Prostate gland (tissue), 2 donors: ENCODE measurements at places on chromosomes 7 and 10. TPM values are rescaled to one million over a fixed set of nuclear protein-coding genes. Genes with fewer than 3 reads are reported as not detected.

Gene PRF1
- total RNA-seq = 0.32 TPM

DNA sequence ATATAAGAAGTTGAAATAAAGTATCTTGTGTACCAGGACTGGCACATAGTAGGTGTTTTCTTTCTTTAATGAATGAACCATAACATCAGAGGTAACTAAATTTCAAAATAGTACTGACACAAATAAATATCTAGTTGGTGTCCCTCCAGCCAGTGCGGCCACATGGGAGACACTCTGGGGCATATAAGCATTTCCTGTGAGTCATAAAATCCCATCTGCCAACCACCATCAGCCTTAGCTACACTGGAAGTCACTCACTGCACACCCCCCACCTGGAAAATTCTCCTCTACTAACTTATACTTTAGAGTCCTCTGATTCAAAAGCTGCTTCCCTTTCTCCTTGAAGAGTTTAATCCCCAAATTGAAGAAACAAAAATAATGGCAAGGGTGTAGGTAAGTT, 32.5 kb downstream of the DYDC1 start:
- H3K27ac ChIP-seq = no peak overlapping the region
- no peak overlapping the region for H3K4me3 ChIP-seq

DNA sequence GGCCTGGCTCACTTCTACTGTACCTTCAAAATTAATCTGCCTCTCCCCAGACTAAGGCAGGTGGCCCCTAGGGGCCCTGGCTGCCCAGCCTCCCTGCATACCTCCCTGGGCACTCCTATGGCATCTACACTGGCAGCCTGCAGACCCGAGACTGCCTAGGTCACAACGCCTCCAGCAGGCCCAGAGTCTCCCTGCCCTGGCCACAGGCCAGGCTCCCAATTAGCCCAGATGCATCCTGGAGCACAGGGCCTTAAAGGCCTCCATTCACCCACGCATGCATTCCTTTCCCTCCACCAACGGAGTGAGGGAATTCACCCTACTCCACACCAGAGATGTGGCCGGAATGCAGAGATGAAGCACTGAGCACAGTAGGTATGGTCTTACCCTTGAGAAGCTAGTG, 1.9 kb downstream of the CHAT start:
- DNase-seq = no peak
- peaks cover 47% of the 10 kb centered on the region for H3K27me3 ChIP-seq
- H3K36me3 ChIP-seq = no peaks in the 10 kb centered on the region
- no peak overlapping the region for H3K27ac ChIP-seq
- H3K4me3 ChIP-seq = no peak overlapping the region
- no peaks in the 10 kb centered on the region for H3K4me1 ChIP-seq

DNA sequence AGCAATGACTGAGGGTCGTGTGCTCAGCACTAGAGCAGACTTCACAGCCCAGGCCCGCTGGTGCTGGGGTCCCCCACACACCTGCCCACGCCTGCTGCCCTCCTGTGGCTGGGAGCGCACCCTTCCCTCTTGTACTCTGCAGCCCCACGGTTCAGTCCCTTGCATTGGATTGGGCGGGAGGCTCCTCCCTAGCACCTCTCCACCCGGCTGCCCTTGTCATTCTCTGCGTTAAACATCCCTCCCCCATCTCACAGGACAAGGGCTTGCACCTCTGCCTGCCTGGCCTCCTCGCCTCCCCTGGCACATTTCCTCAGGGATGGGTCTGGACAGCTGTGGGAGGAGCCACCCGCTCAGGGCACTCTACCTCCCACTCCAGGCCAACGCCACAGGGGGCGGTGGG, 68.6 kb downstream of the ALOX5 start:
- H3K4me1 ChIP-seq = no peaks in the 10 kb centered on the region
- no peak overlapping the region for H3K27ac ChIP-seq
- no peaks in the 10 kb centered on the region for H3K27me3 ChIP-seq
- no peak overlapping the region for H3K4me3 ChIP-seq
- H3K36me3 ChIP-seq = no peaks in the 10 kb centered on the region
- DNase-seq = no peak

DNA sequence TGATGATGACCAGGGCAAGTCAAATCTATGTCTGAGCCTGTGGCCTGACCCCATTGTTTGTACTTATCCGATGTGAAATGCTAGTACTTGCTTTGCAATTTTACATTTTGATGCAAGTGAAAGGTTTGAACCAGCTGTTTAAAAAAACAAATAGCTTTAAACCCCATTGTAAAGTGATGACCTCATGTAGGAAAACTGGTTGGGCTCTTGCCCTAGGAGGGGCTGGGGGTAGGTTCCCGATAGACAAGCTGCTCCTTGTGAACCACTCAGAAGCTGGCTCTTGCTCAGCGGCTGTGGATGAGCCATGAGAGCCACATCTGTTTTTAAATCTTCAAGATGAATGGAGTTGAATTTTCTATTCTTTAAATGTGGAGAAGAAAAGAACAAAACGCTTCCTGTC, 185.3 kb downstream of the WDR11 start:
- H3K4me3 ChIP-seq = no peak overlapping the region
- H3K27me3 ChIP-seq = no peaks in the 10 kb centered on the region
- no peak for DNase-seq
- no peaks in the 10 kb centered on the region for H3K36me3 ChIP-seq
- no peak overlapping the region for H3K27ac ChIP-seq

DNA sequence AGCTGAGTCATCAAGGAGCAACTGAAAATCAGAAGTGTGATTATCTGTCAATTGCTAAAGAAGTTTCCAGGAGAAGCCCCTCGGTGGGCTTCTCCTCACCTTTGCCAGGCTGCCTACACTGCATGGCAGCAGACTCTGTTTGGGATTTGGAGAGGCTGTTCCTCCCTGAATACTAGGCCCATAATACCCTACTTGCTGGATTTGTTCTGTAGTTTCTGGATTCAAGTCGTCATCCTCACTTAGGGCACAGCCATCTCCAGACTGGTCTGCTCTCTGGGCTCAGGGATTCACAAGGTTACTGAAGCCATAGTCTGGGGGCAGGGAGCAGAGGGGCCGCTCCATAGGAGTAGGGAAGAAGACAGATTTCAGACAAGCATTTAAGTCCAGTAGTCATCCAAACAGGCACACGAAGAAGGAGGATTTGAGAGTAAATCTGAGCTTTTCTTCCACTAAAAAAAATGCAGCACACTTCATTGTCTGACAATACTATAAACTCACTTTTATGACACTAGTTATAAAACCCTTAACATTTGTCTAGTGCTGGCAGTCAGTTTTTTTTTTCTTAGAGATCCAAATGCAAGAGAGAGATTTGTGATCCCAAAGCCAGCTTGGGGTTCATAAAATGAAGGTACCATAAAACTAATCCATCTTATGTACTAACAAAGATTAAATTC, 723.3 kb downstream of the GRID1 start:
- DNase-seq = no peak
- H3K27ac ChIP-seq = no peak overlapping the region
- H3K27me3 ChIP-seq = no peaks in the 10 kb centered on the region
- H3K36me3 ChIP-seq = no peaks in the 10 kb centered on the region
- peaks cover 10% of the 10 kb centered on the region for H3K4me1 ChIP-seq

GRCh38 chr7:106679153-106679931, 18.4 kb upstream of the CCDC71L start:
- no peak overlapping the region for H3K27ac ChIP-seq
- H3K4me1 ChIP-seq = no peaks in the 10 kb centered on the region
- no peak overlapping the region for H3K4me3 ChIP-seq
- DNase-seq = no peak
- no peaks in the 10 kb centered on the region for H3K27me3 ChIP-seq

Gene CRTAC1
- total RNA-seq = 3.8 TPM

DNA sequence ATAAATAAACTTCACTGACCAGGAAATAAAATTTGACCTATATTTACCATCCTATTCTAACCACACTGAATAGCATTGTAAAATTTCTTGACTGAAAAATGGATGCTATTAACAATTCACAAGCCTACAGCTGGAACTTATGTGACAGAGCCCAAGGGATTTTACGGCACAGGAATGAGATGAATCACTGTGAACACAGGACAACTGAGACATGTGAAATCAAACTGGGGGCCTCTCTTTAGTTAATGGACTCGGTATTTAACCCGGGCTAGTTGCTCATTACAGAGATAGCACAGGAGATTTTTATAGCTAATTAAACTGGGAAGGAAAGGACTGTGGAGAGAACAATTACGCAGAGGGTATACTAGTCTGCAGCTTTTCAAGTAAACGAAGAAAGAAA, 100.6 kb downstream of the MICU1 start:
- H3K27ac ChIP-seq = no peak overlapping the region
- no peak for DNase-seq
- H3K27me3 ChIP-seq = no peaks in the 10 kb centered on the region
- no peaks in the 10 kb centered on the region for H3K4me1 ChIP-seq
- no peak overlapping the region for H3K4me3 ChIP-seq

Gene SPDYE9
- not detected for total RNA-seq

GRCh38 chr10:26780793-26781601, 79.8 kb downstream of the ABI1 start:
- no peak overlapping the region for H3K27ac ChIP-seq
- peak; percentile 9 for DNase-seq
- H3K4me1 ChIP-seq = peaks cover 3% of the 10 kb centered on the region
- no peaks in the 10 kb centered on the region for H3K36me3 ChIP-seq
- H3K27me3 ChIP-seq = no peaks in the 10 kb centered on the region

DNA sequence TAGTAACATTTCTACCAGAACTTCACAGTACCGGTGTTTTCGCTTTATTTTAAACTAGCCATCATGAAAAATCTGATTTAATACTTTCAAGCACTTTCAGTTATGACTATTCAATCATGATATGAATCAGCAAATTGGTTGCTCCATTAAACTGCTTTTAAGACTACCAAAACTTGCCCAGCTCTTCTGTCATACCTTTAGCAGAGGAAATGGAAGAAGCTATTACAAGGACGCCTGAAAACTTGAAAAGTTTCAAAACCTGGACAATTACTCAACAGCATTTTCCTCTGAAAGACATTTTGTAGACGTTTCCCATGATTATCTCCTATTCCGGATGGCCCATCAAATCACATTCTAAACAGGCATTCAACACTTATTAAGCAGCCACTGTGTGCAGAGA, 2.0 kb downstream of the JAZF1 start:
- no peaks in the 10 kb centered on the region for H3K4me1 ChIP-seq
- no peaks in the 10 kb centered on the region for H3K36me3 ChIP-seq
- no peak overlapping the region for H3K27ac ChIP-seq
- DNase-seq = no peak
- H3K4me3 ChIP-seq = peak overlapping the region; percentile 62
- no peaks in the 10 kb centered on the region for H3K27me3 ChIP-seq

DNA sequence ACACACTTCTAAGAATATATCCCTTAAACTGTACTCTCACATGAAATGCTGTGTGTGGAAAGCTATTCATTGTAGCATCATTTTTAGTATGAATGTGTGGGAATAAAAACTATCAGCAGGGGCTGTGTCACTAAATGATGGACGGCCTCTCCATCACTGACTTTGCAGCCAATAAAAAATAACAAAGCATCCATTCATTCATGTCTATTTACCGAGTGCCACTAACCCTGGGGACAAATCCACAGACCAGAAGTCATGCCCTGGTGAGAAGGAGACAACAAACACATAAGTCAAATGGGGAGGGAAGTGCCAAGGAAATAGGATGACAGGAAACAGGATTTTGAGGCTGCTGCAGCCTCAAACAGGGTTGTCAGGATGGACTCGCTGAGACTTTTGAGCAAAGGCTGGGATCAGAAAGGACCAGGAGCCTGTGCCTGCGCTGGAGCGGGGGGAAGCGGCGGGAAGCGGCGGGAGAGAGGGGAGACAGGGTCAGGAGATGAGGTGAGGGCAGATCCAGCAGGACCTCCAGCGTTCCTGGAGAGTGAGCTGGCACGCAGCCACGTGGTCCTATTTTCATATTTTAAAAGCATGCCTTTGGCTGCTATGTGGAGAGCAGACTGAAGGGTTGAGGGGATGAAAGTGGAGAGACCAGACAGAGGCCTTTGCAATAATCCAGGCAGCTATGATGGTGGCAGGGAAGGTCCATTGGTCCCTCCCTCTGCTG, 2.2 kb upstream of the NOM1 start:
- H3K36me3 ChIP-seq = no peaks in the 10 kb centered on the region
- H3K4me1 ChIP-seq = peaks cover 8% of the 10 kb centered on the region
- H3K27me3 ChIP-seq = no peaks in the 10 kb centered on the region
- no peak overlapping the region for H3K27ac ChIP-seq
- DNase-seq = no peak
- H3K4me3 ChIP-seq = no peak overlapping the region

- no peak for DNase-seq
- H3K27ac ChIP-seq = peak overlapping the region; percentile 95
- peaks cover 65% of the 10 kb centered on the region for H3K4me1 ChIP-seq
These were observed 35.0 kb downstream of the WBP1L start for GRCh38 chr10:102778781-102779180.

DNA sequence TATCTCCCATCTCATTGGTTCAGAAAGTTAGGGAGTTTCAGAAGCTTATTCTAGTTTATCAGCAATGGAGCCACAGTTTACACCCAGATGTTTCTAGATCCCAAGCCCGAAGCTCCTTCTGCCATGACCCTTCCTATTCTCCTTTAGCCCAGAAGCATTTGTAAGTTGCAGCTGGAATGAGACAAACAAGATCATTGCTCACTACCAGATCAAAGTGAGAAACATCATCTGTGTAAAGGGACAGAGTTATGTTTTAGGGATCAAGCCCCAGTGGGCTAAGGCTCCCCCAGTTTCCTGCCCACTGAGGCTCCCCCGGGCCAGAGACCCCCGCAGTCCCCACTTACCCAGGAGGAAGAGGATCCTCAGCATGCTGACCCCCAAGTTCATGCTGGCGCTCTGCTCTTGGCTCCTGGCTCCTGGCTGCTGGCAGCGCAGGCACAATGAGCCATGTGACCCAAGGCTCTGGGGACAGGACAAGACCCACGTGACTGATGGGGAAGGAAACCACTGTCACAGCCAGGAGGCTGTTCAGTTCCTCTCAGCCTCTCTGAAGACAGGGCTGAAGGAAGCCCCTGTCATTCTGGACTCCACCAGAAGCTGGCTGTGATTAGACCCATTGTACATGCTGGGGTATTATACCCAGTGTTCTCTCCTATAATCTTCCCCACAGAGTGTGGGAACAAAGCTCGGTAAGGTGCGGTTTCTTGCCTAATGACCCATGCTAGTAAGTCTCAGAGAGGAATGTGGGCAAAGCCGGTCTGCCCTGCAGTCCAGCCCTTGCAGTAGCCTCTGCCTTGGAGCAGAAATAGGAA, at the start of gene TMEM273:
Gene TMEM273, minus strand, starts transcription at position 442 of the 812 bp plus-strand sequence. Its CDS starts 55 bp downstream, at position 387.
- DNase-seq = no peak
- no peaks in the 10 kb centered on the region for H3K27me3 ChIP-seq
- H3K4me1 ChIP-seq = no peaks in the 10 kb centered on the region
- H3K27ac ChIP-seq = no peak within 1 kb of the TSS
- H3K36me3 ChIP-seq = no peaks in the 10 kb centered on the region
- no peak within 1 kb of the TSS for H3K4me3 ChIP-seq

GRCh38 chr10:119313644-119314043, 106.3 kb downstream of the GRK5 start:
- H3K27ac ChIP-seq = no peak overlapping the region
- DNase-seq = no peak
- no peaks in the 10 kb centered on the region for H3K4me1 ChIP-seq
- no peaks in the 10 kb centered on the region for H3K36me3 ChIP-seq

- no peak overlapping the region for H3K27ac ChIP-seq
- no peaks in the 10 kb centered on the region for H3K36me3 ChIP-seq
- no peak for DNase-seq
- H3K4me3 ChIP-seq = no peak overlapping the region
These were observed 14.0 kb downstream of the LRRC17 start for GRCh38 chr7:102926783-102927140.
